ENCODE measurements at places on chromosomes 5 and 9.

GRCh38 chr5:19492861-19493260 lies 495.1 kb downstream of the CDH18 start:
- no peak overlapping the region for H3K4me3 ChIP-seq
- H3K36me3 ChIP-seq: no peaks in the 10 kb centered on the region
- no peak for DNase-seq

DNA sequence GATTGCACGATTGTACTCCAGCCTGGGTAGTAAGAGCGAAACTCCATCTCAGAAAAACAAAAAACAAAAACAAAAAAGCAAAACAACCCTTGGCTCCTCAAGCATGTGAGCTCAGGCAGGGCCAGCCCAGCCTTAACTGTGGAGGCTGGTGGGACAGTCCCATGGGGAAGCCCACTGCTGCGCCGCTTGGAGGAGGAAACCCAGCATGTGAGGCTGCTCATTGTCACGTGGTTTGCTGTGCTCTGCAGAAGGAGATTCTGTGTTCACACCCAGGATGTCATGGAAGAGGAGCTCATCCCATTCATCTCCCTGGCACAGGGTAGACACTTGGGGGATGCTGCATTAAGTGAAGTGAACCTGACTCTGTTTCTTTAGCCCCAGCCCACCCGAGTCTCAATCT lies 4.0 kb downstream of the ZBED3 start:
- DNase-seq: no peak
- H3K27ac ChIP-seq: no peak overlapping the region
- peaks cover 11% of the 10 kb centered on the region for H3K36me3 ChIP-seq
- H3K27me3 ChIP-seq: no peaks in the 10 kb centered on the region

- no peaks in the 10 kb centered on the region for H3K27me3 ChIP-seq
- DNase-seq: no peak
- no peak overlapping the region for H3K4me3 ChIP-seq
- peaks cover 24% of the 10 kb centered on the region for H3K36me3 ChIP-seq
Observed at GRCh38 chr9:94800424-94801117, 74.1 kb downstream of the AOPEP start.

- peaks cover 40% of the 10 kb centered on the region for H3K36me3 ChIP-seq
- no peak overlapping the region for H3K4me3 ChIP-seq
Observed at GRCh38 chr9:93009337-93010015, 49.0 kb upstream of the SUSD3 start.

DNA sequence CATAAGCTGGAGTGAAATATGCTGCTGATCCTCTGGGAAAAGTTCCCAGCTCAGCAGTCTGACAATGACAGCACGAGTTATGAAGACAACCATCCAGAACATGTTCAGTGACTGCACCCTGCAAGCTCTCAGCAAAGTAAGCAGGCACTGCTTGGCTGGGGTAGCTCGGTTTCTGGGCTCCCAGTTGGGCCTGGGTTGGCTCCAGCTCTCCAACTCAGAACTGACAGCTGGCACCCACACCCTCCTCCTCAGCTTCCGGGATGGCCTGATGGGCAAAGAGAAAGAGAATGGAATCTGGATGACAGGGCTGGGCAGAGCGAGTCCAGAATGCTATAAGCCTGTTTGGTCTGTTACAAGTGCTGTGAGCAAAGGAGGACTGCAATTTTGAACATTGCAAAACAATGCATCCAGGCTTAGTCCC lies 185.0 kb downstream of the CSNK1G3 start:
- H3K4me1 ChIP-seq: no peaks in the 10 kb centered on the region
- H3K27me3 ChIP-seq: no peaks in the 10 kb centered on the region
- H3K36me3 ChIP-seq: no peaks in the 10 kb centered on the region
- no peak overlapping the region for H3K4me3 ChIP-seq

GRCh38 chr5:94832685-94833084 lies 214.2 kb downstream of the SLF1 start:
- no peak overlapping the region for H3K27ac ChIP-seq
- no peak overlapping the region for H3K4me3 ChIP-seq
- peaks cover 12% of the 10 kb centered on the region for H3K4me1 ChIP-seq
- peaks cover 13% of the 10 kb centered on the region for H3K27me3 ChIP-seq

- no peak for DNase-seq
- peaks cover 19% of the 10 kb centered on the region for H3K27me3 ChIP-seq
- H3K4me3 ChIP-seq: no peak overlapping the region
- no peak overlapping the region for H3K27ac ChIP-seq
Observed at GRCh38 chr5:154644745-154645411, 110.3 kb upstream of the LARP1 start.

GRCh38 chr5:172162323-172162986 lies 25.6 kb downstream of the STK10 start:
- H3K27me3 ChIP-seq: no peaks in the 10 kb centered on the region
- H3K27ac ChIP-seq: peak overlapping the region; percentile 50
- H3K4me3 ChIP-seq: no peak overlapping the region
- H3K4me1 ChIP-seq: peaks cover 67% of the 10 kb centered on the region

- no peak overlapping the region for H3K27ac ChIP-seq
- no peak for DNase-seq
- H3K27me3 ChIP-seq: peaks cover 43% of the 10 kb centered on the region
- H3K4me3 ChIP-seq: peak overlapping the region; percentile 75
- peaks cover 8% of the 10 kb centered on the region for H3K4me1 ChIP-seq
Observed at GRCh38 chr5:60842871-60843385, 1.1 kb downstream of the ELOVL7 start.

- H3K4me3 ChIP-seq: no peak overlapping the region
- DNase-seq: no peak
- no peak overlapping the region for H3K27ac ChIP-seq
- H3K27me3 ChIP-seq: peaks cover 2% of the 10 kb centered on the region
- H3K36me3 ChIP-seq: peaks cover 1% of the 10 kb centered on the region
Observed at GRCh38 chr5:94239266-94239665, 379.1 kb downstream of the KIAA0825 start.

- DNase-seq: no peak
- H3K4me1 ChIP-seq: peaks cover 20% of the 10 kb centered on the region
- no peak overlapping the region for H3K27ac ChIP-seq
Observed at GRCh38 chr5:142475102-142475513, 150.3 kb upstream of the SPRY4 start.

GRCh38 chr5:37005946-37006540 lies 129.5 kb downstream of the NIPBL start:
- no peaks in the 10 kb centered on the region for H3K4me1 ChIP-seq
- no peaks in the 10 kb centered on the region for H3K36me3 ChIP-seq
- H3K27me3 ChIP-seq: no peaks in the 10 kb centered on the region
- no peak overlapping the region for H3K27ac ChIP-seq
- no peak for DNase-seq
- no peak overlapping the region for H3K4me3 ChIP-seq

- H3K27ac ChIP-seq: no peak overlapping the region
- no peaks in the 10 kb centered on the region for H3K27me3 ChIP-seq
- H3K36me3 ChIP-seq: no peaks in the 10 kb centered on the region
- H3K4me3 ChIP-seq: no peak overlapping the region
- H3K4me1 ChIP-seq: peaks cover 16% of the 10 kb centered on the region
- no peak for DNase-seq
Observed at GRCh38 chr5:142427015-142427364, 102.2 kb upstream of the SPRY4 start.

DNA sequence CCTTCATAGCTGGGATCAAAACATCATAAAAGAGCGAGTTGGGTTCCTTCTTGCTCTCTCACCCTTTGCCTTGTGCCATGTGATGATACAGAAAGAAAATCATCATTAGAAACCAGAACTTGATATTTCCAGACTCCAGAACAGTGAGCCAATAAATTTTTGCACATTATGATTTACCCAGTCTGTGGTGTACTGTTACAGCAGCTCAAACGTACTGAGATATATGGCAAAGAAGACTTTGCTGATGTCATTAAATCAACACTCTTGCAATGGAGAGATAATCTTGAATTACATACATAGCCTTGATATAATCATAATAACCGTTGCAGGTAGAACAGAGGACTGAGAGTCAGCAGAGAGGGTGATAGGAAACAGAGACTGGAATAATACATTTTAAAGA lies 1271.6 kb downstream of the CDH12 start:
- no peak overlapping the region for H3K4me3 ChIP-seq
- H3K27me3 ChIP-seq: no peaks in the 10 kb centered on the region
- no peak for DNase-seq

GRCh38 chr5:17228821-17229291 lies 11.4 kb downstream of the BASP1 start:
- H3K4me3 ChIP-seq: no peak overlapping the region
- no peak overlapping the region for H3K27ac ChIP-seq
- no peak for DNase-seq
- H3K27me3 ChIP-seq: peaks cover 17% of the 10 kb centered on the region
- H3K4me1 ChIP-seq: no peaks in the 10 kb centered on the region

DNA sequence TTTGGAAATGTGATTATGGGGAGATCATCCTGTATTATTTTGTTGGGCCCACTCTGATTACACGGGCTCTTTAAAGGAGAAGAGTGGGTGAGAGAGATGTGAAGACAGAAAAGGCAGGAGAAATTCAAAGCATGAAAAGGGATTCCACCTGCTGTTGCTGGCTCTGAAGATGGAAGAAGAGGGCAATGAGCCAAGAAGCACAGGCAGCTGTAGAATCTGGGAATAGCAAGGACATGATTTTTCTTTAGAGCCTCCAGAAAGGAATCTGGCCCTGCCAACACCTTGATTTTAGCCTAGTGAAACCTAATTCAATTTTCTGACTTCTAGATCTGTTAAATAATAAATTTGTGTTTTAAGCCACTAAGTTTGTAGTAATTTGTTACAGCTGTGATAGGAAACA lies 11.3 kb downstream of the C9 start:
- DNase-seq: no peak
- peaks cover 5% of the 10 kb centered on the region for H3K36me3 ChIP-seq
- no peak overlapping the region for H3K4me3 ChIP-seq
- H3K27me3 ChIP-seq: no peaks in the 10 kb centered on the region
- peaks cover 4% of the 10 kb centered on the region for H3K4me1 ChIP-seq

DNA sequence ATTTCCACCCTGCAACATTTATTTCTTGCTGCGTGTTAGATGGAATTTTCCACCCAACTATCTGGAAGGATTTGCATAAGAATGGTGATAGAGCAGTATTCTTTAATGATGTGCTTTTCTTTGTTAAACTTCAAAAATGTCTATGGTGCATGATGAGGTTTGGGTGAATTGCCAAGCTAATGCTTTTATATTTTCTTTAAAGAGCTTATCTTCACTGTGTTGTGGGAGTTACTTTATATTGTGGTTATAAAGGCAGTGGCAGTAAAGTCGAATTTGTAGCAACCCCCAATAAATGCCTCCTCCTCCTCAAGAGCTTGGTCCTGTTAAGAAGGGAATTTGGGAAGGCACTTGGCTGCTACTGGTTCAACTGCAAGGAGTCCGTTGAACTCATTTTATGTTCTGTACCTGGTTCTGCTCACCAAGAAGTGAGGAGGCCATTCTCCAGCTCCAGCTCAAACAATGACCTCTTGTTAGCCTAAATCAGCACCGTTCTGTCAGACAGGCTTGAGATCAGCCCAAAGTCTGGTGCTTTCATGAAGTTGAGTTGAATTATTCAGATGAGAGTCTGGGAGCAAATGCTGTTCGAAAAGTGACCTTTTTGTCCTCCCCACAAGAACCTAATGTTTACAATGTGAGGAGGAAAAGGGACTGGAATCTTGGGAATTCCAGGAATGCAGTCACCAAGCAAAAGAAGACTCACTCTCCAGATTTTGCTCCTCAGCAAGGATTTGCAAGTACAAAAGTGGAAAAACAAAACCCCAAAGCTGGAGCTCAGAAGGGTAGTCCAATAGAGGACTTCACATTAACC lies 217.0 kb downstream of the TMEM38B start:
- H3K27me3 ChIP-seq: no peaks in the 10 kb centered on the region
- no peak overlapping the region for H3K27ac ChIP-seq

- peaks cover 33% of the 10 kb centered on the region for H3K36me3 ChIP-seq
- no peak overlapping the region for H3K27ac ChIP-seq
- H3K4me1 ChIP-seq: no peaks in the 10 kb centered on the region
- no peaks in the 10 kb centered on the region for H3K27me3 ChIP-seq
- H3K4me3 ChIP-seq: no peak overlapping the region
Observed at GRCh38 chr9:69076550-69076949, 41.0 kb downstream of the FXN start.

- DNase-seq: peak; percentile 37
- H3K36me3 ChIP-seq: no peaks in the 10 kb centered on the region
- peaks cover 29% of the 10 kb centered on the region for H3K4me1 ChIP-seq
- peaks cover 65% of the 10 kb centered on the region for H3K27me3 ChIP-seq
Observed at GRCh38 chr5:107672211-107673038, 1.7 kb upstream of the EFNA5 start.

GRCh38 chr5:81395262-81395661 lies 1.3 kb upstream of the ACOT12 start:
- H3K4me1 ChIP-seq: peaks cover 10% of the 10 kb centered on the region
- no peak overlapping the region for H3K27ac ChIP-seq
- no peak overlapping the region for H3K4me3 ChIP-seq
- H3K36me3 ChIP-seq: no peaks in the 10 kb centered on the region

DNA sequence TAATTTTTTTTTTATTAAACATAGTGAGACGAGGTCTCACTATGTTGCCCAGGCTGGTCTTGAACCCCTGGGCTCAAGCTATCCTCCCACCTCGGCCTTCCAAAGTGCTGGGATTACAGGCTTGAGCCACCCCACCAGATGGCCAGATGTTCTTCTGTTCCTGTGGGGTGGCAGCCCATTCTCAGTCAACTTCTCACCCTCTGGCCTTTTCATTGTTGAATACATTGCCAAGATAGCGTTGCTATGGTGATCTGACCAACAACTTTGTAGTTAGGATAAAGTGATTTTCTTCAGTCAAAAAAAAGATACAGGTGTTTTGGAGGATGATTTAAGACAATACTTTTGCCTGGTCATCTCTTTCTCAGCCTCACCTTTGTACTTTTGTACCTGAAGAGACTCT lies 109.1 kb downstream of the EGFLAM start:
- H3K4me3 ChIP-seq: no peak overlapping the region
- no peak for DNase-seq
- peaks cover 21% of the 10 kb centered on the region for H3K4me1 ChIP-seq
- no peak overlapping the region for H3K27ac ChIP-seq
- H3K36me3 ChIP-seq: no peaks in the 10 kb centered on the region
- H3K27me3 ChIP-seq: no peaks in the 10 kb centered on the region

GRCh38 chr5:1692381-1692780 lies 107.3 kb downstream of the MRPL36 start:
- peaks cover 5% of the 10 kb centered on the region for H3K27me3 ChIP-seq
- no peak overlapping the region for H3K27ac ChIP-seq
- H3K4me3 ChIP-seq: no peak overlapping the region
- no peaks in the 10 kb centered on the region for H3K36me3 ChIP-seq

- H3K27me3 ChIP-seq: peaks cover 17% of the 10 kb centered on the region
- H3K4me3 ChIP-seq: no peak overlapping the region
- no peak for DNase-seq
- H3K36me3 ChIP-seq: no peaks in the 10 kb centered on the region
Observed at GRCh38 chr9:76912636-76913275, 6.8 kb upstream of the PRUNE2 start.

DNA sequence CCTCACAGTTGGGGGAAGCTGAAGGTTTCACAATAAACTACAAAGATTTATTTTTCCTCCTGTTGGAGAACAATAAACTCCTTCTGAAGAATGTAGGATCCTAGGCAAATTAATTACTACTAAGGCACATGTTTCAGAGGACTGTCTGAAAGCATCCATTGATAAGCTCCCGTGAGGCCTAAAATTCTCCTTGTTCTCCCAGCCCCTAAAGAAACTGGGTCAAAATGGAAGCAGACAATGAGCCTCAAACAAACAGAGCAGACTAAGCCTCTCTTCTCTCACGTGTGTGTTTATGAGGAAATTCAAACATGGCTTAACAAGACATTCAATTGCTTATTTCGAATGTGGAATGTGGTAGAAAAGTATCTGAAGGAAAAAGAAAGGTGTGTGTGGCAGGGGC lies 249.0 kb downstream of the GLIS3 start:
- no peaks in the 10 kb centered on the region for H3K4me1 ChIP-seq
- no peak overlapping the region for H3K27ac ChIP-seq
- no peak overlapping the region for H3K4me3 ChIP-seq
- H3K36me3 ChIP-seq: no peaks in the 10 kb centered on the region
- H3K27me3 ChIP-seq: no peaks in the 10 kb centered on the region
- no peak for DNase-seq

Measured in activated naive CD4-positive, alpha-beta T cell treated with anti-CD3 and anti-CD28 coated beads for 36 hours (primary cell).